ENCODE measurements at places on chromosomes 12 and 14.

GRCh38 chr14:102973706-102974285, 51.3 kb downstream of the AMN start:
- no peak for DNase-seq

- DNase-seq: no peak
Observed at GRCh38 chr14:75222208-75222701, 45.8 kb upstream of the TMED10 start.

DNA sequence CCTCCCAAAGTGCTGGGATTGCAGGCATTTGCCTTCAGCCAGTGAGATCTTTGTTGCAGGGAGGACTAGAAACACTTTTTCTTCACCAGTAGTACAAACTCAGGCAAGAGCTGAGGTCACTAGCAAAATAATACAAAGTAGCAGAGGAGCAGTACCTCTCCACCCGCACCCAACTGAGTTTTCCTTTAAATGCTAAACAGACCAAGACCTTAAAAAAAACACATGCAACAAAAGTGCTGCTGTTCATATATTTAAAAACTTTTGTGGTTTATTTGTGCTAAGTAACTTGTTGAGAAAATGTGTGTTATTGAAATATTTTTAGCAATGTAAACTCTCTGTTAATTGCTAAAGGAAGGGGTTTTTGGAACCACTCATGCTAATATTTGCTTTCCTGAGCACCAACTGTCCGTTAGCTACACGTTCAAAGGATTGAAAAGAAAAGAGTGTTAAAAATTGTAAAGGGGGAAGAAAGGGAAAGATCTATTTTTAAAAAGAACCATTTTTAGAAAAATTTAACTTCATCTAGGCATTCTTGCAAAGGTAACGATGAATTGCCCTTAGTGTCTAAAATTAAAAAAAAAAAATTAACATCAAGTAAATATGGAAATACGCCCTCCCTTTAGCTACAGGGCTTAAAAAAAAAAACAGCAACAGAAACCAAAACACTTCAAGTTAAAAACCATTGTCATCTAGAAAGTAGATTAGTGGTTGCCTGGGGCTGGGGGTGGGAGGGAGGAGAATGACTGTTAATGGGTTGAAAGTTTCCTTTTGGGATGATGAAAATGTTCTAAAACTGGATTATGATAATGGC, 114.0 kb upstream of the KRAS start:
- DNase-seq: peak; percentile 58

- DNase-seq: no peak
Observed at GRCh38 chr12:72289633-72290032, 17.5 kb downstream of the TRHDE start.

DNA sequence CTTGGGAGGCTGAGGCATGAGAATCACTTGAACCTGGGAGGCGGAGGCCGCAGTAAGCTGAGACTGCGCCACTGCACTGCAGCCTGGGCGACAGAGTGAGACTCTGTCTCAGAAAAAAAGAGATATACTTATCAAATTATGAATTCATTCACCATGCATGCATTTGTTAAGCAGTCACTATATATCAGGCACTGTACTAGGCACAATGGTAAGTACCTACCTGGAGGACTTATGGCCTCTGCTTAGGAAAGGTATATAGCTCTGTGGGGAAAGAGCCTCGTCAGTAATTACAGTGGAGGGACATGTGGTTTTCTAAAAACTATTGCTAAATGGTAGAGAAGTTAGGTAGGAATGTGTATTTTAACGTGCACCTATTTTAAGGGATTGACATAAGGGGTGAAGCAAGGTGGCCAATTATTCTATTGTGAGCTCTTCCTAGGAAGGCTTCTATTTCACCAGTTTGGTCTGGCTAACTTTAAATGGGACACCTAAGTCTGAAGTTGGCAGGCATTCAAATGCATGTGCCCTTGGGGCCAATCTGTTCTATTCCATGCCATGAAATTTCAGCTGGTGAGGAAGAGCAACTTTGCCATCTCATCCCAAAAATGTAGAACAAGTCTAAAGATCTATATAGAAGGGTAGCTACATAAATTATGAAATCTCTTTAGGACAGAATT, 15.0 kb downstream of the TCP11L2 start:
- no peak for DNase-seq

DNA sequence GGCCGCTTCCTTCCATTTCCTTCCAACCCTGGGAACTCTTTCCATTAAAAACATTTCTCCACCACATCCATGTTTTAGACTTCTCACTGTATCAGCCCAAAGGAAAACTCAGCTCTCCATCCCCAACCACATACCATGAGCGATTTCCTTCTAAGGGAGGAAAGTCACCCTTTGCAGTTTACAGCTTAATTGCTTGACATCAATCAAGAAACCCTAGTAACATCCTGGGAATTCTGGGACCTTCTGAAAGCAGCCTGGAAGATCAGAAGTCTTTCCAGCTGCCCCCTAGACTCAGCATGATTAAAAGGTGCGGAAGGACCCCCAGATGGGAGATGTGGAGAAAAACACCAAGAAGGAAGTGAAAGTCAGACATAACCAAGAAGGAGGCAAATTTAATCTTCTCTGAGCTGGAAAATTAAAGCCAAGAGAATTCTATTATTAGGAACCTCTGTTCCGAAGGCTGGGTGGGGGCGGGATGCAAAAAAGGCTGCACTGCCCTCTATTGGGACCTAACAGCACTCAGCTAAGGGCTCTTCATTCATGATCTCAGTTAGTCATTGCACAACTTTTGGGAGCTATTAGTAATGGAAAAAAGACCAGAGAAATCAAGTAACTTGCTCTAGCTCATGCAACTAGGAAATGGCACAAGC, 73.3 kb upstream of the PLXNC1 start:
- peak; percentile 30 for DNase-seq

DNA sequence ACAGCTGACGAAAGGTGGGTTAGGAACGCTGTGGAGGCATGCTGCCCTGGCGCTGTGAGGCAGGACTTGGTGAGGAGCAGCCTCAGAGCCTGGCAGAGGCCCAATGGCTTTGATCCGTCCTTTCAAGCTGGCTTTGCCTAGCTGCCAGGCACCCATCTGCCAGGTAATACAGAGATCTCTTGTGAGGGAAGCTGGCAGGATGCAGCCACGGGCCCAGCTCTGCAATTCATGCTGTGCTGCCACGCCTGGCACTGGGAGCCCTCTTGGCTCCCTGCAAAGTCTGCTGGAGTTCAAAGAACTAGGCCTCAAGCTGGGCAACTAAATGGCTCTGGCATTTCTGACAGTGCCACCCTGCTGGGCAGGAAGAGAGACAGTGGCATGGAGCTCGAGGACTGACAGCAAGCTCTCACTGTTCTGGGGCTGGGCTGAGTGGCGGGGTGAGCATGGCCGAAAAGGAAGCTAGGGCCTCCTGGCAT, 18.7 kb downstream of the IQSEC3 start:
- no peak for DNase-seq

DNA sequence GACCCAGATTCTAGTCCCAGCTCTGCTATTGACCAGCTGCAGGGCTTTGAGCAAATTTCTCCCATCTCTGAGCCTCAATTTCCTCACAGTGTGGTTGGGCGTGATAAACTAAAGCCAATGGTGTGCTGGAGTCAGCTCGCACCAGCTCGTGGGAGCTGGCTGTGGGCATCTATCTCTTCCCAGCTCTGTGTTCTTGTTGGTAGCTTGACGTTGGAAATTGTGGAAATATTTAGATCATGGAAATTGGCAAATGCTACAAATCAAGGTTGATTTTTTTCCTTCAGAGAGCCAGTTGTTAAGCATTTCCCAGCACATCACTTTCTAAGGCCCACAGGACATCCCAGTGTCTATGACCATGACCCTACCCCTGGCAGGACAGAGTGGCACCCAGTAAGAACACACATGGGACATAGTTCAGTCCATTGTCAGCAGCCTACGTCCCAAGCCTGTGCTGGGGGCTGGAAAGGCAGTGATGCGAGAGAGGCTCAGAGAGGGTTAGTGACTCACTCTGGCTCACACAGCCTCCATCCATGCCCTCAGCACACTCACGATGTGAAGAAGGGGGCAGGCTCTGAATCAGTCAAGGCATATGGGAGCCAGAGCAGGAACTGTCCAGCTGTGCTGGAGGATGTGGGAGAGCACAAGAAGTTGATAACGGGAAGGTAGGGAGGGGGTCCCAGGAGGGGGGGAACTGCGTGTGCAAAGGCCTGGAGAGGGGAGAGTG, 77.6 kb downstream of the LGMN start:
- no peak for DNase-seq

GRCh38 chr14:99430491-99430890, 50.2 kb downstream of the SETD3 start:
- DNase-seq: peak; percentile 39

GRCh38 chr14:94329857-94330256, 6.7 kb upstream of the SERPINA6 start:
- DNase-seq: no peak

DNA sequence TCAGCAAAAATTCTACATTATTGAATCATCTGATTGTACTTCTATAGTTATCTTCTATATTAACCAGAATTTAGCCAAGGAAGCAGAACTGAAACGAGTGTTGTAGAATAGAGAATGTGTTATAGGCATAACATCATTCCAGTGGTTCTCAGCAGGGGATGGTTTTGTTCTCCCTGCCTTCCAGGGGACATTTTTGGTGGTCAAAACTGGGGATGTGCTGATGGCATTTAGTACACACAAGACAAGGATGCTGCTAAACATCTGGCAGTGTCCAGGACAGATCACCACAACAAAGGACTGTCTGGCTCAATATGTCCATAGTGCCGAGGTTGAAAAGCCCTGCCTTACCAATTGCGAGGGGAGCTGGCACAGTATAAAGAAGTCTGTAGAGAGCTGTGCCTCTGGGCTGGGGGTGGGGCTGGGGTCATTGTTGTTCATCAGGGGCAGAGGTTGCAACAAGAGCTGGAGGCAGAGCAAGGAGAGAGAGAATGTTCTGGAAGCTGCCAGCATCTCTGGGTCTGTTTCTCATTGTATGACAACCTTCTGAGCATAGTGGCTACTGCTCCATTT, 1472.8 kb downstream of the AACS start:
- no peak for DNase-seq

DNA sequence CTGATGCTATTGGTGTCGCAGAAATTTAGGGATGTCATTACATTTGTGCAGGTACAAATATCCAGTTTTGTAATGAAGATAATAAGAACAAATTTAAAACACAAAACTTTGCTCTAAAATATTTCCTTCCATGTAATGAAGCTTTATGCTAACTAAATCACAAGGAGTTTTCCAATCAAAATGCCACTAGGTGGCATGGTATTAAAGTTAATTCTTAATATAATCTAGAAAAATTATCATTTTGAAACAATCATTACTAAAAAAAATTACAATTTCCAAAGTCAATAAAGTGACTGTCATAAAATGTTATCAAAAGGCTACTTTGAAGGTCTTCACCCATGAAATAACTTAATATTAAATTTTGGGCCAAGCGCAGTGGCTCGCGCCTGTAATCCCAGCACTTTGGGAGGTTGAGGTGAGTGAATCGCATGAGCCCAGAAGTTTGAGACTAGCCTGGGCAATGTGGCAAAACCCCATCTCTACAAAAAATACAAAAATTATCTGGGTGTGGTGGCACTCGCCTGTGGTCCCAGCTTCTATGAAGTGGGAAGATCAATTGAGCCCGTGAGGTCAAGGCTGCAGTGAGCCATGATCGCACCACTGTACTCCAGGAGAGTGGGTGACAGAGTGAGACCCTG, 77.4 kb downstream of the KIF21A start:
- DNase-seq: no peak

DNA sequence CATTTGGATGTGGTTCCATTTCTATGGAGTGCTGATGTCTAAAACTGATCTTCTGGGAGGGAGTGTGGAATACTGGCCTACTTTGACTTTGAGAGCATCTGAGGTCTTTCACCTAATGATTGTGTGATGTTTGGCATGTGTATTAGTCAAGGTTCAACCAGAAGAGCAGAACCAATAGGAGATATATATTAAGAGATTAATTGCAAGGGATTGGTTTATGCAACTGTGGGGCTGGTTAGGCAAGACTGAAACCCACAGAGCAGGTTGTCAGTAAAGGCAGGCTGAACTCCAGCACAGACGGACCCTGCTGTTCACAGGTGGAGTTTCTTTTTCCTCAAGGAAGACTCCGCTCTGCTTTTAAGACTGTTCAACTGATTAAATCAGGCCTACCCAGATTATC, 11.6 kb downstream of the BMAL2 start:
- DNase-seq: no peak

GRCh38 chr14:61535032-61535431, 160.3 kb upstream of the HIF1A start:
- DNase-seq: no peak

DNA sequence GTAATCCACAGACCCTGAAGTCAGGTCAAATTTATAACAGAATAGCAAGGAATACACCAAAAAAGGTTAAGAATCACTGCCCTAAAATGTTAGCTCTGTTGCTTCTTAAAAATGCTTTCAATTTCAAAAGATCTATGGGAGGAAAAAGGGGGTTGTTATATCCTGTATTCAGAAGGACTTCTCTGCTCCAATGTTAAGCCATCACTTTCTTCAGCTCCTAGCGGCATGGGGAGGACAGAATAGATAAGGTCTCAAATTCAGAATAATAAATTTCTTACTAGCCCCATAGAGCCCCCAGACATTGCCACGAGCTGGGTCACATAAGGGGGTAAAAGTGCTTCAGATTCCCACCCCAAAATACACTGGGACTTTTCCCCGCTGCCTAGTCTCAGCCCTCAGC, 49.8 kb downstream of the CPM start:
- DNase-seq: no peak

DNA sequence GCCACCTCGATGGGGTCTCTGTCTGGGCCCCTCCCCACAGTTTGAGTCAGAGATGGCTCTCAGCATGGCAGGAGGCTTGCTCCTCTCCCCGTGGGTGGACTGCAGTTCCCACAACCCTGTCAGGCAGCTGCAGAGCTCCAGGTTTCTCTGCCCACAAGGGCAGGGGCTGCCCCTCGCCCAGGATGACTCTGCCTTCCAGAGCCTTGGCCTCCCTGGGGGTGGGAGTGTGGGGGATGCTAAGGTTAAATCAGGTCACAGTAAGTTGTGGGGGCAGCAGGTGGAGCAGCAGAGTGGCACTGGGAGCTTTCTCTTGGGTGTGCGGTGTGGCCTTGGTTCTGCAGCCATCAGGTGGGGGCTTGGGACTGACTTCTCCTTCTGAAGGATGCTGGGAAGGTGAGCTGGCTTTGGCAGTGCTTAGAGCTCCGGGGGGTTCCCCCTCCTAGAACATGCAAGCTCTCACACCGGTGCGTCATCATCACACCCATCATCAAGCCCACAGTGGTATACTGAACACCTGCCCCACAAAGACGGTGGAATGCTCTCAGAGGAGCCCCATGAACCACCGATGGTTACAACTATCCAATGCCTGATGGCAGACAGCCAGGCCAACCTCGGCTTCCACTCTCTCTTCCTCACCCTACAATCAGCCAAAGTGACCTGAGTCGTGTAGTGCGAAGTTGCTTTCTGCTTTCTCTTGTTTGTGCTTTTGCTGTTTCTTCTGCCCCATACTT, 39.7 kb downstream of the ERH start:
- no peak for DNase-seq

GRCh38 chr12:26360062-26360461, 164.7 kb downstream of the SSPN start:
- no peak for DNase-seq

- DNase-seq: no peak
Observed at GRCh38 chr12:27208414-27208750, 35.7 kb upstream of the STK38L start.
